ENCODE measurements at places on chromosomes 6 and 20.

DNA sequence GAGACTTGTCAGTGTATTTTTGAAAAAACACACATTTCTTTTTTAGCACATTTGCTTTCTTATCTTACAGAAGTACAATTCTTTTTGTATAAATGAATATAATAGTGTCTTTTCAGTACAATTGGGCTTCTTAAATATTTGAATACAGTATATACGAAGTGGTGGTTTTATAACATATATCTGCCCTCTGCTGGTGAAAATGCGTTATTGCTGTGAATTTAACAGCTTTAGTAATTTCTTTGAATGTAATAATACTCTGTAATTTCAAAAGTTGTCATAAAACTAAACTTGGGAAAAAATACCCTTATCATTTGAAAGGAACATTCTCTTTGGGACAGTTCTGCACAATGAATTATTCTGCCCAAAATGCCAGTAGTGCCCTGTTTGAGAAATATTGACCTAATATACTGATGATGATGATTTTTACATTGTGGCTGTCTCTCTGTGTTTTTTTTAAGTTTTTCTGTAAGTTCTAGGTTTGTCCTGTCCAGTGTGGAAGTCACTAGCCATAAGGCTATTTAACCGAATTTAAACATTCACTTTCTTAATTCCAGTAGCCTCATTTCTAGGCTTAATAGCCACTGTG lies 19.0 kb downstream of the SMAP1 start:
- DNase-seq = no peak

GRCh38 chr6:63313111-63313510 lies 6.7 kb downstream of the LGSN start:
- no peak for DNase-seq

GRCh38 chr6:38813041-38813823 lies 98.1 kb downstream of the DNAH8 start:
- DNase-seq = no peak

DNA sequence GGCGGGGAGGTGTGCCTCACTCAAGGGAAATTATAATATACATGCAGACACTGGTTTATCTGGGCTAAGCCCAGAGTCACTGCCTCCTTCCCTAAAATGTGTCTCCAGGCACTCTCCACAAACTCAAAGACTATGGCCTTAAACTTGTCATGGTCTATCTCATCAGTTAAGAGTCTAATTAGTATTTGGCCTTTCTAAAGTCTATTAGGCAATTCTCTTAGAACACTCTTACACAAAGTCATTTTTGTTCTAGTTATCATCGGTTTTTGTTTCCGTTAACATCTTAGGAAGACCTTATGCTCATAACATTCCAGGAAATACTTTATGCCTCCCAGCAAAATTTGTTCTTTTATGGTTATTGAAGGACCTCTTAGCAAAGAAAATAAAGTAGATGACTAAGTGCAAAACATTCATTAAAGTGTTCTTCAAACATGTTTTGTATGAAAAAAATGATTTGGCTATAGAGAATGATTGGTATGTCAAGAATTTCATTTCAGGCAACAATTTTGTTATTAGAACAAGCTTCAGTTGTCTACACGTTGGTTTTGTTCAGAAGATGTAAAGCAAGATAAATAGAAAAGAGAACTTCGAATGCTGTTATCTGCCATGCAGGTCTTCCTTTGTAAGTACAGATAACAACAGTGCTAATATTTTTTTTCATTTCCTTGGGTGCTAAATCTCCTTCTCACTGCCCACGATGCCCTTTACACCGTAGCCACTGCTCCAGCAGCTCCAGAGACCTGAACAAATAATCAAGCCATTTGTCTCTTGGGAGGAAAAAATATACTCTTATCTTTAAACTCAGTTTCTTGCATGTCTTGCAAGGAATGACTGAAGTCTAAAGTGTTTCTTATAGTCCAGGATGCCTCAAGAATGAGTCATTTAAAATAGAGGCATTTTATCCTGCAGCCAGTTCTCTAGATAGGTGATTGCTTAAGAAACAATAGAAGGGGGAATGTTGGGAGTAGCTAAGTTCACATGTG lies 170.4 kb downstream of the HTR1B start:
- DNase-seq = no peak

- no peak for DNase-seq
Measured at GRCh38 chr6:168029459-168030217, 32.2 kb downstream of the KIF25 start.

DNA sequence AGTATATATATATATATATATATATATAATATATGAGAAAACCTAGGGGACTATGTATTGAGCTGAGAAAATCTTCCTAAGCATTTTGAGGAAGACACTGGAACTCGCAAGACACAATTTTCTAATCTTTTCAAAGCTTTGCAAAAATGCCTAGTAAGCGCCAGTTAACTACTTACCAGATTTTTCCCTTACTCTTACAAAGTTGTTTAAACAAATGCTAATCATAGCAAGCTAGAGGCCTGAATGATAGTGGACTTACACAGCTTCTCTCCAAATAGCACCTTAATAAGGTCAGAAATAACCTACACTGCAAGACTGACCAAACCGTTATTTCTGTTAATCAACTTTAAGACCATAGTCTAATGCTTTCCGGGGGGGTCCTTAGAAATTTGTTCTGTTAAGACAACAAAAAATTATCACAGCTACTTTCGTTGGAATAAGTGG lies 56.1 kb upstream of the HFE start:
- DNase-seq = no peak

GRCh38 chr20:33013701-33014326 lies 6.3 kb downstream of the BPIFB2 start:
- DNase-seq = no peak

DNA sequence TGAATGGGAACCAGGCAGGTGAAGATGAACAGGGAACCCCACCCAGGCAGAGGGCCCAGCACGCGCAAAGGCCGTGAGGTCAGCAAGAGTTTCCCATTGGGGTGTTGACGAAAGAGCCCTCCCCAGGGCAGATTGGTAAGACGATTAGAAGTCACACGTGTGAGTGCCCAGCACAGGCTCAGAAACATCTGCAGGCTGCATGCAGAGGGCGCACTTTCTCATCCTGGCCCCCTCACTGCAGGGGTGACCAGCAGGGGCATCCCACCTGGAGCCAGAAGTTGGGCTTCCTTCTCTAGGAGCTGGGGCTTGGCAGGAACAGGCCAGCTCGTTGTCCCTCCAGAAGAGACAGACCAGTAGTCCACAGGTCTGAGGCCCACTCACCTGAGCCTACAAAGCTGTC lies 38.4 kb downstream of the VSTM2L start:
- peak; percentile 27 for DNase-seq

- DNase-seq = no peak
Measured at GRCh38 chr6:46414398-46414797, 76.9 kb downstream of the RCAN2 start.

Data from iPS DF 6.9 (cell line).